SW480 (cell line): ENCODE measurements at places on chromosomes 7 and 10.

- no peak for DNase-seq
Observed at GRCh38 chr7:107644309-107644974, 16.2 kb upstream of the SLC26A4 start.

- DNase-seq: no peak
Observed at GRCh38 chr7:107613948-107614347, 33.9 kb downstream of the BCAP29 start.

DNA sequence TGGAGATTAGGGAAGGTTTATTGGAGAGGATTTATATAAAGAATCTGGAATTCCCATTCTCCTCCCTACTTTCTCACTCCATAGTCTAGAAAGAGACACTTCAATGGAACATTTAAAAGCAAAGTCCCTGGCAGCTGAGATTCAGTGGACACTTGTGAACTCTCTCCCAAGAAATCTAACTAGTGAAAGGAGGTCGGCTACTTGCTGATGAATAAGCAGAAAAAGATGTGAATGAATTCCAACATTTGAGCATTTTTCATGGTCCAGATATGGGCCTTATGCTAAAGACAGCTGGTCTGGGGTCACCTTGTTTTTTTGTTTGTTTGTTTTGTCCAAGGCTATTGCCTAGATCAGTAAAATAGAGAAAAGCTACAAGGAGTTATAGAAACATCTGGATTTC is 141.1 kb upstream of the LRRTM3 start:
- no peak for DNase-seq

- peak; percentile 60 for DNase-seq
Observed at GRCh38 chr7:17299483-17299991, 1.1 kb downstream of the AHR start.

- no peak for DNase-seq
Observed at GRCh38 chr7:134394056-134394455, 64.8 kb downstream of the AKR1B1 start.

DNA sequence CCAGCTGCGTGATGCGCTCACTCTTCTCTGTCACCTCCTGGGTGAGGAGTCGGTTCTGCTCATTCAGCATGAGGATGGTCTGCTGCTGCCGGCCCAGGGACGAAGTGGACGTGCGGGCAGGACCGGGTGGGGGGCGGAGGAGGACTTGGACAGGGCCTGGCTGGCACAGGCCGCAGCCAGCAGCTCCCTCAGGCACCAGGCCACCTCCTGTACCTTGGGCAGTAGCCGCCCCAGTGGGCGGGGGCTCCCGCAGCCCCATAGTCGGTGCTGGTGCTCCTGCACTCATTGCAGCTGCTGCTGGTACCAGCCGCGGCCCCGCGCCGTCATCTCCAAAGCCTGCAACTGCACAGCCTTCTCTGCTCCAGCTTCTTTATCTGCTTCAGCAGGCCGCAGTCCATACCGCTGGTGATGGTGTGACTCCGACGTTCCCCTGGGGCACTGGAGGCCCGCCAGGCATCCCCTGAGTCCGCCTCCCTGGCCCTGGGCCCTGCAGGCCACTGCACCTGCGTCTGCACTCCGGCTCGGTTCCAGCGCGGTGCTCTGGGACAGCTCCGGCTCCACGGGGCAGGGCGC is 884.9 kb upstream of the ZNF722 start:
- DNase-seq: no peak

GRCh38 chr7:91847231-91847630 is 33.3 kb downstream of the MTERF1 start:
- DNase-seq: no peak

DNA sequence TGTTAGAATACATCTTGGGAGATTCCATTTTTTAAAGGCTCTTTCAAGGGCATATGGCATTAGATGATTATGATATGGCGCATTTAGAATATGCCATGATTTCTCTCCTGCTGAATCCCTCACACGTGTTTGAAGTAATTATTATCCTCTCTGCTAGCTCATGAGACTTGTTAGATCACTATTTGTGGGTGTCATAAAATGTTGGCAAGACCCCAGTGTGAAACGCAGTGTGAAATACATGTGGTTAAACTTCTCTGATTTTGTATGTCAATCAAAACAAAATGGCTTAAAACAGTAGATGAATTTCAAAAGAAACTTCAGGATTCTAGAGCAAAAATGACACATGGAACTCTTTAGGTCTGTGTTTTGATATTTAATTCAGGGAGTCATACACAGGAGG is 560.8 kb downstream of the AUTS2 start:
- DNase-seq: no peak

- no peak for DNase-seq
Observed at GRCh38 chr7:50660830-50661175, 95.6 kb upstream of the DDC start.

DNA sequence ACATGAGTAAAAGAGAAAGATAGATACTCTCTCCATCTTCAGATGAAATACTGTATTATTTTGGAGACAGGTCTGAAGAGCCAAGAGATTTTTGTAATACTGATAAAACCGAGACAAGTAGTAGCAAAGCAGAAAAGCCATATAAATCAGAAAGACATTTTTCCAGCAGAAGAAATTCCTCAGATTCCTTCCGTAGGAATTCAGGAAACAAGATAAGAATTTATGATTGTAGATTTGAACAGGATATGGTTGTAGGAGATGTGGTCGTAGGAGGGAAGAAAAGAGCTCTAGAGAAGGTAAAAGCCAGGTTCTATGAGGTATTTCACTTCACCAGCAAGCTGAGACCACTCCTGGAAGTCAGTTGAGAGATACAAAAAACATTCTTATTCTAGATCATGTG is 17.6 kb upstream of the AASS start:
- DNase-seq: no peak

- DNase-seq: no peak
Observed at GRCh38 chr10:70284542-70285475, 1.0 kb upstream of the NPFFR1 start.

DNA sequence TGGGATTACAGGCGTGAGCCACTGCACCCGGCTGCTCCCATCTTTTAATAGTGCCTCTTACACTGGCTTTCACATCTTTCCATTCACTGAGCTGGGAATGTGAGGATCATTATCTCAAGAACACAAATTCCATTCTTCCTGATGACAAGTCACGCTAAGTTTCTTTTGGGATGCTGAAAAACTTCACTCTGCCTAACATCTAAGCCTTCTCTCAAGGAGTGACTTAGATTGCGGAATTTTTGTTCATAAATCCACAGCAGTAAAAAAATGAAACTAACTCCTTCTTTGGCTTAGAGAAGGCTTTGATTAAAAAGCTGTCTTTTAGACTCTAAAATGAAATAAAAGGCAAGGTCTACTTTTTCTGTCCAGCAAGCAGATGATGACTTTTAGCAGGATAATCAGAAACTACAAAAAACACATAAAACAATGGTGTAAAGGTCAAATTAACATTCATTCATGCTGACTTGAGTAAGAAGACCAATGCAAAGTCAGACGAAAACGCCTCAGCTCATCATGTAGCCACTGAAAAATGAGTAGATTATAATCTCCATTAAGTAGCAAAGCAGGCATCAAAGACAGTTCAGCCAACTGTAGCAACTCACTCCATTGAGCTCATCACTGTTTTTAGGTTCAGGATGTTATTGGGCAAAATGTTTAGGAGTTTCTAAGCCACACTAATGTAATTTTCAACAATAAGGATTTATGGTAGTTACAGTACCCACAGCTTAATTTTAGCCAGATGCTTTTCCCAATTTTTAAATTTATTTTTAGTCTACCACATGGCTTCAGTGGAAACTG is 178.8 kb downstream of the ELMO1 start:
- no peak for DNase-seq

DNA sequence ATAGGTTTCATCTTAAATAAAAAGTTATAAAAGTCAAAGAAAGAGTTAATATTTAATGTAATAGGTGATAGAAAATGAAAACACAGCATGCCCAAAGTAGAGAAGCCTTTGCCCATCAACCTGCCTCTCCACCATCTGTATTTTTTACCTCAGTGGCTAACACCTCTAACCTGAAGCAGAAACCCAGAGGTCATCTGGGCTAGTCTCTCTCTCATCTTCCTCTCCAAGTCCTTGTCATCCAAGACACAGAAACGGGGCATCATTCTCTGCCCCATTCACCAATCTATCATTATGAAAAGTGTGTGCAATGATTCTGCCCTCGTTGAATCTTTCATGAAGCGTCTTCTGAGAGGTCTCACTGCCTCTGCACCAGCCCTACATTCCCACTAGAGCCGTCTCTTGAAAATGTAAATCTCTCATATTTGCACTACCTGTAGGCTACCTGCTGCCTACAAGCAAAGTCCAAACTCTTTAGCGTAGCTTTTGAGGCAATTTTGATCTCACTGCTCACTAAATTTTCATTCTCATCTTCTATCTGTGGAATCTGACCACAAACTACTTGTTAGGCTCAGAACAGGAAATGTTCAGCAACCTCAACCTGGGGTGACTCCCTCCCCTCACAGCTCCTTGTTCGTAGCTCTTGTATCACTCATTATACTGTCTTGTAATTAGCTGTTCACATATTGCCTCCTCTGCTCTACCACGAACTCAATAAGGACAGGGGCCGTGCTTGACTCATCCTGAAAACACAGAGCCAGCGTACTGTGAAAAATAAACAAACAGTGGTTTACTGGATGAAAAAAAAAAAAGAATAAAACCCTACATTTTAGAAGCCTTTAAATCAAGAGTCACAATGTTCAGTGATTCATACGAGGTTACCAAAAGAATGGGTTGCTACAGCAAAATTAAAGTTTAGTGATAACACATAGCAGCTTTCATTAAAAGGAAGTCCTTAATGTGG is 83.1 kb downstream of the CTNNA3 start:
- no peak for DNase-seq
